Left forelimb (tissue), 1 donor: ENCODE measurements at places on chromosomes 11 and 22.

DNA sequence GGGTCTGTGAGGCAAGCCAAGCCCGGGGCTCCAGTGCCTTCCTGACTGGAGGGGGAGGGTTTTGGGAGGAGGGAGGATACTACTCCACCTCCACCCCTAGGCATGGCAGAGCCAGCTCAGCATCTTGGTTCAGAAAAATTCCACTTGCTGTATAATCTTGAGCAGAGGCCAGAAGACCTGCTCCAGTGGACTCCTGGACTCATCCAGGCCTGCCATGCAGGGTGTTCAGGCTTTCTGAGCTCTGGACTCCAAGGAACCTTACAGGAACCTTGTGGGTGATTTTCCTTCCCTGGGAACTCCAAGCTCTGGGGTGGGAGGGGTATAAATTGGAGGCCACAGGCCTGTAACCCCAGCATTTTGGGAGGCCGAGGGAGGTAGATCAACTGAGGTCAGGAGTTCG, 9.4 kb downstream of the CSDC2 start:
- DNase-seq, result no peak

DNA sequence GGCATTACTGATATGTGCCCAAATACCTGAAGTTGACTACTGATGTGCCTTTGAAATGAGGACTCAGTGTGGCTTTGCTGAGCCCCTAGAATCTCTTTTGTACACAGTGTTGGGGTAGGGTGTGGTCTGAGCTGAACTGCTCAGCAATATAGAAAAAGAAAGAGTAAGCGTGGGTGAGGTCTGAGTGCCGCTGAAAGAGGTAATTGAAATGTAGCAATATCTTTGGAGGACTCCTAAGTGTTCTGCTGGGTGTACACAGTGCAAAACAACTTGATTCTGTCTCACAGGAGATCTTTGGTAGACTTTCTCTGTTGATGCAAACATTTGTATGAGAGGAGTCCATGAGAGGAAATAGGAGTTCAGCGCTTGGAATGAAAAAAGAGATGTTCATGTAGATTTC, 73.7 kb upstream of the PTPN5 start:
- DNase-seq, result no peak

DNA sequence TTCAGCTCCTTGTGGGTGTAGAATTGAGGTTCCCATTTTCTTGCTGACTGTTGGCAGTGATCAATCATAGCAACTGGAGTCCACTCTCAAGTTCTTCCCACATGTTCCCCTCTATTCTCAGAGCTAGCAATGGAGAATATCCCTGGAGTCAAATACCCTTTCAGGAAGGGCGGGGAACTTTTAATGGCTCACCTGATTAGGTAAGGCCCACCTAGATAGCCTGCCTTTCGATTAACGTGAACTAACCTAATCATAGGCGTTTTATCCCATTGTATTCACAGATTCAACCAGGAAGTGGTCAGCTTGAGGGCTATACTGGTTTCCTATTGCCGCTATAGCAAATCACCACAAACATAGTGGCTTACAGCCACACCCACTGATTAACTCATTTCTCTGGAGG, 7.1 kb upstream of the LRRC55 start:
- no peak for DNase-seq

DNA sequence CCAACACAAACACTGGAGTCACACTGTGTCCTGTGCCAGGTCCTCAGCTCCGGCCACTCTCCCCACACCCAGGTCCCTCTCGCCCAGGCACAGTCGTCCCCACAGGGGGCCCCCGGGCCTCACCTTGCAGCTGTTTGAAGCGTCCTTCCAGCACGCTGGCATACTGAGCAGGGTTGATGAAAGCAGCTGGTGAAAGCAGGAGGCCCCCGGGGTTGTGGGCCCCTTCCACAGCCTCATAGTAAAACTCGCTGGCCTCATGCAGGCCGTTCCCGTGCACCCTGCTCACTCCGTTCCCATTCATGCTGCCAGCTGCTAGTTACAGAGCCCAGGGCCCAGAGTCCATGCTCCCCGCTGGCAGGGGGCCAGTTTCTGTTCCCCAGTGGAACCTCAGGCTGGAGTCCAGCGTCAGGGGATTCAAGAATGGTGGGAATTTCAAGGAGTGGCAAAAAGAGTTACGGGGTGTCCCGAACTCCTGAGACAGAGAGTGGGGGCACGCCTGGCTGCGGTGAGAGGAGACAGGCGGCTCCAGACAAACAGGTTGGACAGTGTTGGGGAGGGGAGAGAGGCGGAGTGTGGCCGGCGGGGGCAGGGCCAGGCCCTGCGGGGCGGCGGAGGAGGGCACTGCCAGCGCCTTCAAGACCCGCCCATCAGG, 10.6 kb downstream of the SPTBN2 start:
- DNase-seq, result no peak

DNA sequence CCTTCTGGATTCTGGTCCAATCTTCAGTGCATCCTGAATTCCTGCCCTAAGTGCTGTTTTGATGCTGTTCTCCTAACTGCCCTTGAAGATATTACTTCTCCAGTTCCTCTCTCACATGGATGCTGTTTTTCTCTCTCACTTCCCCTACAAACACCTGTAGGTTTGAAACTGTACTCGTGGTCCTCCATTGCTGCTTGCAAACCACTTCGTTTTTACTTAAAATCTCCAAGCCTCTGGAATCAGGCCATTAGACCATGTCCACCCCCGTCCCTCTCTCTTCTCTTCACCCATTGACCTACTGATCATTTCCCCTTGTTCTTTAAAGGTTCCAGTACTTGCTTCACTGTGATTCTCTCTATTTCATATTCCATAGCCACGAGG, 988.1 kb downstream of the NTM start:
- DNase-seq, result no peak

DNA sequence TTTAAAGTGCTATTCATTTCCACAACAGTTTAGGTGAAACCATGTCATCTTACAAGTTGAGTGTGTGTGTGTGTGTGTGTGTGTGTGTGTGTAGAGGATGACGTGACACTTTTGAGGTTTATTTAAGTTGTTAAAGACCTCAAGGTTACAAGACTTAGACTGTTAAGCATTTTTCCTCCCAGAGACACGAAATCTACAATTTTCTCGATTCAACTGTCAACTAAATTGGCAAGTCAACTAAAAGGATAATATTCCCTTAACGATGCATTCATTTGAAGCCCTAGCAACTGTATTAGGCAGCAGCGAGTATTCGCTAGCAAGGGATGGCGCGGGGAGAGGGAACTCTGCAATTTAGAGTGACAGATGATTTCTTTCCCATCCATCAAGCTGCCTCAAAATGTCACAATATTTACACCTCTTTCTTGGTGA, 17.6 kb upstream of the BDNF start:
- DNase-seq, result no peak

DNA sequence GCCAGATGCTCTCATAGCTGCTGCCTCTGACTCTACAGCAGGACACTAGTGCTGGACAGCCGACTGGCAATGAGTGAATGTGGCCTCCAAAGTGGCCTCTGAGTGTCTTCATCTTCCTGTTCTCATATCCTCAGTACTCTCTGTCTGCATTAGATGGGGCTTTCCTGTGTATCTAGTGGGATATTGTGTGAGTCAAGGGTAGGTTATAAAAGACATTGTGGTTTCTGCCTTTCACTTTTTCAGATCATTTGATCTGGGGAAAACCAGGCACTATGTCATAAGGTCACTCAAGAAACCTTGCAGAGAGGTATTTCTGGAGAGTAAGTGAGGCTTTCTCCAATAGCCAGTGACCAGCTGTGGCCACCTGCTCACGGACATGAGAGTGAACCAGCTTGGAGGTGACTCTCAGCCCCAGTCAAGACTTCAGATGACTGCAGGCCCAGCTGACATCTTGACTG, 333.6 kb upstream of the NCAM1 start:
- no peak for DNase-seq

GRCh38 chr22:41893591-41894375, 21.1 kb downstream of the SHISA8 start:
- DNase-seq, result no peak

DNA sequence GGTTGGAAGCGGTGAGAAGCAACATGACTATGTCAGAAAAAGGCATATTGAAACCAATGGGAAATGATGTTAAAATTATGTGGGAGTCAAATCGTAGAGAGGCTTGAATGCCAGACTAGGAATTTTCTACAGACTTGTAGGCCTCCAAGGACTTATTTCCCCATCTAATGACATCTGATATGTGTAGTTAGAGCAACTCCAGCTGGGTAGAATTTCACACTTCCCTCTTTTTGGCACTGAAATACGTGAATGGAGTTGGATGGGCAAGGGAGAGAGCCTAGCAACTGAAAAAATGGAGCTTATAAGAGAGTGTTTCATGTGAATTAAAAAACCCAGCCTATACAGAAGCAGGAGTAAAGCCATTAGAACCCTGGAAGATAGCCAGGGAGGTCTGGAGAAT, 304.2 kb downstream of the INSC start:
- DNase-seq, result no peak

GRCh38 chr11:32820497-32820896, 9.2 kb upstream of the PRRG4 start:
- DNase-seq, result no peak

GRCh38 chr11:110883256-110883655, 171.0 kb upstream of the ARHGAP20 start:
- no peak for DNase-seq

DNA sequence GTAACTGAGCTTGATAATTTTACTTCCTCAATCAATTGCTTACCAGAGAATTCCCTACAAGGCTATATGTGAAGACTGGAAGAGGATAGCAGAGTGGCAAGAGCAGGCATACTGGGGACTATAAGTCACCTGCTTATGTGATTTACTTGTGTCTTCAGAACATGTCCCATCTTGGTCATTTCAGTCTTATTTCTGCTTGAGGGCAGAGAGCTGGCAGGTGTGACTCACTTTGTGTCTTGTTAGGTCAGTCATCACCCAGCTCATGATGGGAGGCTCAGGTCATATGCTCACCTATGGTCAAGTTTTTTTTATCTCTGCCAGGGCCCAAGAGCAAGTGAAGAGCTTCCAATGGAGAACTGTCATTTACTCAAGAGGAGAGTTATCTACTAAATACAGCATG, 6.2 kb downstream of the SRSF8 start:
- DNase-seq, result no peak

- no peak for DNase-seq
Observed at GRCh38 chr22:23565305-23565914, 14.7 kb downstream of the IGLL1 start.

DNA sequence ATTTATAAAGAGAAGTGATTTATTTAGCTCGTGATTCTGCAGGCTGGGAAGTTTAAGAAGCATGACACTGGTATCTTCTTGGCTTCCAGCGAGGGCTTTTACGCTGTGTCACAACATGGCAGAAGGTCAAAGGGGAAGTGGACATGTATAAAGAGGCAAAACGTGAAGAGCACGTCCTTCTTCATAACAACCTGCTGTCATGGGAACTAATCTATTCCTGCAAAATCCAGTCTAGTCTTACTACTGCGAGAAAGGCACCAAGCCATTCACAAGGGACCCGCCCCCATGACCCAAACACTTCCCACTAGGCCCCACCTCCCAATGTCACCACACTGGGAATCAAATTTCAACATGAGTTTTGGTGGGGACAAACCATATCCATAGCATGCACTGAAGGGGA, 58.3 kb downstream of the AMOTL1 start:
- DNase-seq, result no peak

DNA sequence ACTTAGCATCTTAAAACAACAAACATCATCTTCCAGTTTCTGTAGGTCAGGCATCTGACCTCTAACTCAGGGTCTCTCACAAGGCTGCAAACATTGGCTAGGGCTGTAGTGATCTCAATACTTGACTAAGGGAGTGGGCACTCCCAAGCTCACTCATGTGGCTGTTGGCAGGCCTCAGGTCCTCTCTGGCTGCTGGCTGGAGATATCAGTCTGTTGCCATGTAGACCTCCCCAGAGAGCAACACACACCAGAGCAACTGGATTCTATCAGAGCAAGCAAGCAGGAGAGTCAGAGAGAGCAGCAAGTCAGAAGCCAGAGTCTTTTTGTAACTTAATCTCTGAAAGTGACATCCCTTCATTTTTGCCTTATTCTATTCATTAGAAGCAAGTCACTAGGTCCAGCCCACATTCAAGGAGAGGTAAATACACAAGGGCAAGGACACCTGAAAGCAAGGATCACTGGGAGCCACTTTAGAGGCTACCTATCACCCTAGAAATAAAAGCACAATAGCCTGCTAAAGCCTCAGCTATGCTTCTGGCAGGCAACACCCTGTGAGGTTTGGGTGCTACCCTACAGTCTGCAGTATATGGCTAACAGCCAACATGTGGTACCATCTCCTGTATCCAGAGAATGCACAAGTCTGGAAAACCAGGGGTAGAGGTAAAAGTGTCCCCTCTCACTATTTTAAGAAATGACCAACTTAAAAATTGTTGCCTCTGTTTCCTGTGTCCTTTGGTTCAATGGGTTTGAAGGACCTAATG, 33.5 kb upstream of the CD44 start:
- no peak for DNase-seq

DNA sequence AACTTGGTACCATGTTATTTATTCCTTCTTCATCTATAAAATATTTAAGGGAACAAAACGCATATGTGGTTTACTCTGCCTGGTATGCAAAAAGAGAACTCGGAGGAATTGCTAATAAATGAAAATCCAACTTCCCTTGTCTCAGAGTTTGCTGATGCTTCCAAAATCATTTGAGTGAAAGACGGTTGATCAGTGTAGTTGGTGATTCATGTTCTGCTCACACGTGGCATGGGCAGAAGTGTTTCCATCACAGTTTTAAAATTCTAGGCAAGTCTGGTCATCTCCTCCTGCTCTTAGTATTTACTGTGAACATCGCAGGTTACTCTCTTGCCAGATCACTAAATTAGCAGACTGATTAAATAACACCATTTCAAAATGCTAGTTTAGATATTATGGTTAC, 11.9 kb upstream of the PARVB start:
- no peak for DNase-seq

GRCh38 chr11:1292018-1292643, 17.3 kb downstream of the TOLLIP start:
- no peak for DNase-seq

GRCh38 chr11:130737866-130738431, 178.3 kb downstream of the SNX19 start:
- DNase-seq, result no peak

GRCh38 chr11:119205574-119206510, at the start of gene CBL:
Gene CBL (plus strand): TSS chr11:119206339. CDS start chr11:119206418, 79 bp downstream.
- DNase-seq, result peak; percentile 98

DNA sequence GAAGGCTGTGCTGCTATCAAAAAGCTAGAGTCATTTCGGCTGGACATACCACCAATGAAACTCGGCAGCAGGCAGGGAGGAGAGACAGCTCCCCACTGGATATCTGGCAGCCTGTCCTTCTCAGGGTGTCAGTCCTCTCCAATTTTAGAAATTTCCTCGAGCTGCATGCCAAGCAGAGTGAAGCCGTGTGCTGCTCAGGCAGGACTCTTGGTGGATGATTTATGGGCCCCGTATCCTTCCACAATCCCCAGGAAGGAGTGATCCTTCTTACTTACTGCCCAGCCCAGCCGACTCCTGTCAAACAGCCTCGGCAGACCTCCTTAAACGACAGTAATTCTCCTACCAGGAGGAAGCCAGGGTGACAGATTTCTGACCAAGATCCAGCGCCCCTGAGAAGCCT, 410.4 kb downstream of the TENM4 start:
- no peak for DNase-seq

- peak; percentile 34 for DNase-seq
Observed at GRCh38 chr22:49325531-49326395, 501.9 kb downstream of the BRD1 start.

GRCh38 chr11:73661035-73661628, 14.8 kb downstream of the PLEKHB1 start:
- peak; percentile 95 for DNase-seq
